ENCODE measurements at places on chromosomes 5 and 9.
A peak's percentile ranks its signal among the peaks of the same experiment; 100 is the strongest.

DNA sequence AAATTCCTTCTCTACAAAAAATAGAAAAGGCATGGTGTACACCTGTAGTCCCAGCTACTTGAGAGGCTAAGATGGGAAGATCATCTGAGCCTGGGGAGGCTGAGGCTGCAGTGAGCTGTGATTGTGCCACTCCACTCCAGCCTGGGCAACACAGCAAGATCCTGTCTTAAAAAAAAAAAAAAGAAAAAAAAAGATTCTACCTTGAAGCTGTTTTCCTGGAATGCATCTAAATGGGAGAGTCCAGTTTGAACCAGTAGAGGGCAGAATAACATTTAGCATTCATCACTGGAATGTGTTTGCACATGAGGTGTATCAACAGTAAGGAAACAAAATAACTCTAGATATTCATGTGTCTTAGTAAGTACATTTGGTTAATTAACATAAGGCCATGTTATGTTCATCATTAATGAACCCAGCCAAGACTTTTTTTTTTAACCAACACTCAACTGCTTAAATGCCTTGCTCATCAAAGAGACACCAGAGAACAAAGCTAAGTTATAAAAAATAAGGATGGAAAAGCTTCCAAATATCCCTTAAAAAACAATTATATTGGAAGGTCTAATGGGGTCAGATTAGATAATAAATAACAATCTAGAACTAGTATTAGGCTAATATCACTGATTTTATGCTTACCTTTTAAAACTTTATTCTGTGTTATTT is 16.1 kb downstream of the IFNE start:
- DNase-seq = peak; percentile 81

DNA sequence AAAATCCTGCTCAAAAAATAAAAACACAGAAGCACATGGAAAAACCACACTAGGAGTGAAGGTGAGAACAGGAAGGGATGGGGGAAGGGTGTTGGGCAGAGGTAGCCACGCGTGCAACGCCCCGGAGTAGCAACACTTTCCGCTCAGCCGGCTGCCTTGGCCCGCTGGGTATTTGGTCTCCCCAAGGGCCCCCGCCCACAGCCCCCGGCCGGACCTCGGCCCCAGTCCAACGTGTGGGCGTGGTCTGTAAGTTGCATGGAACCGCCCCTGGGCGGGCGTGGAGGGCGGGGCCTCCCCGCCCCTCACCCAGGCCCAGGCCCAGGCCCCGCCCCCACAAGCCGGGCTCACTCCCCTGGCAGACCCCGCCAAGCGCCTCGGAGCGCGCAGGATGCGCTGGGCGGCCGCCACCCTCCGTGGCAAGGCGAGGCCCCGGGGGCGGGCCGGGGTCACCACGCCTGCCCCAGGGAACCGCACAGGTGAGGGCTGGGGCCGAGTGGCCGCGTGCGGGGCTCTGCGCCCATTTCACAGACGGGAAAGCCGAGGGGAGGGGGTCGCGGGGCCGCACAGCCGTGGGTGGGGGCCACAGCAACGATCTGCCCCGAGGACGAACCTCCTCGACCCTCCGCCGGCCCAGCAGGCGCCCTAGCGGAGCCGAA is at the start of gene SUSD3:
SUSD3 (plus strand) TSS at position 347 of the 656 bp plus-strand sequence; CDS start at position 389, 42 bp downstream.
- peak; percentile 78 for DNase-seq

GRCh38 chr5:87361536-87362213 is 51.1 kb downstream of the CCNH start:
- peak; percentile 48 for DNase-seq

- peak; percentile 89 for DNase-seq
Observed at GRCh38 chr9:37953775-37954437, 50.0 kb upstream of the SLC25A51 start.

- DNase-seq = no peak
Observed at GRCh38 chr5:96763026-96763425, 44.7 kb downstream of the ERAP1 start.

DNA sequence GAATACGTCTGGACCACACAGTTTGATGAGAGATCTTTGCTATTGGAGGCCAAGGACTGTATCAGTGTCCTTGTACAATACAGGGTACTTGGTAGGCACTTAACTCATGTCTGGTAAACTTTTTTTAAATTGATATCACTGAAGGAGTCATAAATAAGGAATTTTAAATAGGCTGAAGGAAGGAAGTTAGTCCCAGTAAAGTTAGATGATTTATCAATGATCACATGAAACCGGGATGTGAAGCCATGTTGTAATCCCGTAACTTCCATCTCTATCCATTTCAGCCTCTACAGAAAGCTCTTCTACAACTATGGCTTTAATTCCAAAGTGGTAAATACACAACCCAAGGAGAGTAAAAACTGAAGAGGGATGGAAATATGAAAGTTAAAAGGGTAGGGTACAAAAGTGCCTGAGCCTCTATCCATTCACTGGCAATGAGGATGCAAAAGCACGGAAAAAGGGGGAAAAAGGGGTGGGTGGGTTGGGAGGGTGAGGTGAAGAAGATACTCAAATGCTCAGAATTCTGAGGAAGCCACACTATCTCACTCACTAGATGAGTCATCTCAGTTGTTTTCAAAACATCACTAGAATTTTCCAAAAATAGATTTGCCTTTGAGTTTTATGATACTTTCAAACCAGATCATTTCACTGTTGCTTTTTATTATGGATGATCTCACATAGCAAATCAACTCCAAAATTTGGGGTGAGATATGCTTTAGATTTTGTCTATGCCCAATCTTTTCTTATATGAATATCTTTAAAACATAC is 1053.5 kb downstream of the NR2F1-AS1 start:
- DNase-seq = peak; percentile 35

- no peak for DNase-seq
Observed at GRCh38 chr9:38250279-38251035, 142.0 kb upstream of the ALDH1B1 start.

GRCh38 chr5:153767221-153768188 is 271.2 kb downstream of the FAM114A2 start:
- no peak for DNase-seq

DNA sequence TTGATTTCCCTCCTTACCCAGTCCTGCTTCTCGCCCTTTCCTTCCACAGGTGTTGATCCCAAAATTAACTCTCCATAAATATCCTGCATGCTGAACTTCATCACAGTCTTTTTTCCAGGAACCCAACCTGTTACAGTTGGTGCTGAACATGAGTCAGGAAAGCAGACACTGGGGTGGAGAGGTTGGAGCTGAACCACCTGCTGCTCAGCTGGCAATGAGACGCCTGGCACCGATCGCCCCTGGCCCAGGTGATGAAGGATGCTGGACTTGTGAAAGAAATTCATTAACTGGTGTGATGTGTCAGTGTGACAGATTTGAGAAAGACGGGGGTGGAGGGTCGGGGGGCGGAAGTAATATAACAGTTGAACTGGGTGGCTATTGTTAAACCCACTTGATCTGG is 30.6 kb downstream of the CPLX2 start:
- no peak for DNase-seq
